ENCODE measurements at places on chromosomes 7 and 10.

- peak; percentile 33 for DNase-seq
These were observed 126.5 kb upstream of the UNC5B start for GRCh38 chr10:71085689-71086438.

- DNase-seq, result no peak
These were observed 158.6 kb downstream of the CREB5 start for GRCh38 chr7:28570970-28571288.

- DNase-seq, result no peak
These were observed 907 bp upstream of the VPS50 start for GRCh38 chr7:93231259-93231658.

- DNase-seq, result no peak
These were observed 315.3 kb downstream of the LHFPL3 start for GRCh38 chr7:104643587-104644217.

- DNase-seq, result peak; percentile 93
These were observed 671 bp upstream of the PAXIP1 start for GRCh38 chr7:155003376-155004214.
